ENCODE measurements at places on chromosomes 11 and 22.

DNA sequence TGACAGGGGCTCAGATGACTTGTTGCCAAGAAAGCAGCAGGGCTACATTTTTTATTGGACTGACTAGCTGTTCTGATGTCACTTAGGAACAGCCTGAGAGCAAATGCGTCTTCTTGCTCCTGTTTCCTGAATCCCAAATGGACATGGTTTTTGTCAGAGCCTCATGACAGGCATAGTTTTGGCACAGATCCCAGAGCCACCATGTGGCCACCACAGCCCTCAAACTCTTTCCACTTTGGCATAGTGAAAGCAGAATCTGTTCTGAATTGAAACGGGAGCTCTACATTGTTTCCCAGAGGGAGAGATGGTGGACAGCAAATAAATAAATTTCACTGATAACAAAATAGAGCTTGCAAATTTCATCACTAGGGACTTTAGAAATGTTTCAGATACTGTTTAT, 222.2 kb downstream of the C11orf87 start:
- DNase-seq: no peak

- DNase-seq: peak; percentile 40
Observed at GRCh38 chr11:94128291-94128745, 323 bp upstream of the PANX1 start.

DNA sequence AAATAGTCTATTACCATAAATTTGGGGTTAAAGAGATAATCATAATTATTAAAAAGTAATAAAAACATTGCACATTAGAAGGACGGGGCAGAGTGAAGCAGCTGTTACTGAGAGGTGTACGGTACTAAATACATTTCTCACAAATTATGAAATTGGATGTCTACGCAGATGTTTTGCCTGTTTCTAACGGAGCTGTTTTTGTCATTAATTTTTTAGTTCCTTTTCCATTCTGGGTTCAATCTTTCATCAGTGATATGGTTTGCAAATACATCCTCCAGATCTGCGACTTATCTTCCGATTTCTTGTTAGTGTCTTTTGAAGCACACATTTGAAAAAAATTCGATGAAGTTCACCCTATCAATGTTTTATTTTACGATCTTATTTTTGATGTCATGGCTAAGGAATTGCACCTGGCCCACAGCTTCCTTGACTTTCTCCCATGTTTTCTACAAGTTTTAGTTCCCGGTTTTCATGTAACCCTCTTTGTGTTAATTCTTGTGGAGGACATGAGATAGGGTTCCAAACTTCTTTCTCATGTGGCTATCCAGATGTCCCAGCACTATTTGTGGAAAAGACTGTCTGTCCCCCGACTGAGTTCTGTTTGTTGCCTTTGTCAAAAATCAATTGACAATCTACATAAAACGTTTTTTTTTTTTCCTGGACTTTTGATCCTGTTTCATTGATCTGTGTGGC, 21.3 kb upstream of the KRTAP5-6 start:
- DNase-seq: no peak

- DNase-seq: no peak
Observed at GRCh38 chr22:50102946-50103345, 13.1 kb downstream of the MOV10L1 start.

DNA sequence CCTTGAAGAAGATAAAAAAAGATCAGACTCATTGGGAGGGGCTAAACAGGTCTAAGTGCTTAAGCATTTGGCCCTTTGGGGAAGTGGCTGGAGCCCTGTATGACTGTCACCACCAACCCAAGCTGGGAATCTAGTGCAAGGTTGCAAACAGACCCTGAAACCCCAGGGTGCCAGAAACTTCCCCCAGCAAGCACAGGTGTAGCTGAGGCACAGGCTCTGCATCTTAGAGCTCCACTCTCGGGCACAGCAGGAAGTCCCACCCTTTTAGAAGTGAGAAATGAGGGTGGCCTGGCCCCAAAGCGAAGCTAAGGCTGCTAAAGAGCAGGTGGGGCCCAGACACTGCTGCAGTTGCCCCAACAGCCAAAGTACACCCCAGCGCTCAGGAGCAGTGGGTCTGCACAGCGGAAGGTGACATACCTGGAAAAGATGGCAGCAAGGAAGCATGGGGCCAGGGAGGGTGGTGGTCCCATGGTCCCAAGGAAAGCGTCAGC, 5.8 kb upstream of the KDM2A start:
- DNase-seq: no peak

- DNase-seq: no peak
Observed at GRCh38 chr22:44365191-44365590, 52.4 kb upstream of the SHISAL1 start.

GRCh38 chr22:35379146-35379993, 1.5 kb upstream of the HMOX1 start:
- DNase-seq: no peak

DNA sequence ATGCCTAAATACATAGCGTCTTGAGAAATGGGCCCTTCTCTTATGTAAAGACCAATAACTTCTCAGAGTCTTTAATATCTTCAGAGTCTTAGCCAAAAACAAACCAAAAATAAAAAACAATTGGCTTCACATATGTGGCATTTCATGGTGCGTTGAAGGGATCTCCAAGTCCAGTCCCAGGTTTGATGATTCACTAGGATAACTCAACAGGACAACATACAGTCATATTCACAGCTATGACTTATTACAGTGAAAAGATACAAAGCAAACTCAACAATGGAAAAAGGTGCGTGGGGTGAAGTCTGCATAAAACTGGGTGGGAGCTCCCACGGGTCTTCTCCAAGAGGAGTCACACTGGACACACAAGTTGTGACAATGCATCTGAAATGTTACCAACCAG, 12.6 kb downstream of the SYTL2 start:
- no peak for DNase-seq

Measured in stimulated activated naive CD4-positive, alpha-beta T cell treated with Interleukin-2 at 50 U/mL for 16 hours (primary cell).